ENCODE measurements at places on chromosomes 5 and 9. TPM values are rescaled to one million over a fixed set of nuclear protein-coding genes. Genes with fewer than 3 reads are reported as not detected.

- DNase-seq: no peak
Observed at GRCh38 chr5:169270827-169271226, 30.1 kb downstream of the SLIT3 start.

DNA sequence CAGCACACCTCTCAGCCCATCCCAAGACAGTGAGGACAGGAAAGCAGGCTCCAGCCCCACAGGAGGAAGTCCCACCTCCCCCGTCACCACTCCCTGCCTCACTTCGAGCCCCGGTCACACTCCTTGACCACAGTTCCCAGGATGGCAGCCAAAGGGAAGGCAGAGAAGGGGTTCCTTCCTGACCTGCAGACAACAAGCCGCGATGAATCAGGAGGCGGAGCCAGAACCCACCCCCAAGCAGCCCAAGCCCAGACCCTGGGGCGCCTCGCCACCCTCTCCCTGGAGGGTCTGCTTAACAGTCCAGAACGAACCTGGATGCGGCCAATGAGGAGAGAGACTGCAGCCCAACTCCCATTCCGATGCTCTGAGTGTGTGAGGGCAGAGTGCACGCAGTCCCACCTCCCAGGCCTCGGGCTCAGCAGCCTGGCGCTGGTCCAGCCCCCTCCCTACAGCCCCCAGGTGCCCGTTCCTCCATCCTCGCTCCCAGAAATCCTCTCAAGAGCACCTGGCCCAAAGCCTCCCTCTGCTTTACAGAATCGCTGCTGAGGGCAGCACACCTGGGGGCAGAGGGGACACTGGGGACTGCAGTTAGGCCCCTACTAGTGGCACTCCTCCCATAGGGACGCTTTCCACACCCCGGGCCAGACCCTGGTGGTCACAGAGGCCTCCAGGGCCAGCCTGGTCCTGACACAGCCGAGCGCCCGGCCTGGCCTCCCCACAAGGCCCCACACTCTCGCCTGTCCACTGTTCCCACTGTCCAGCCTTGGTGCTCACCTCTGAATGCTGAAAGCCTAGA lies 69.6 kb upstream of the LRRTM2 start:
- no peak for DNase-seq

DNA sequence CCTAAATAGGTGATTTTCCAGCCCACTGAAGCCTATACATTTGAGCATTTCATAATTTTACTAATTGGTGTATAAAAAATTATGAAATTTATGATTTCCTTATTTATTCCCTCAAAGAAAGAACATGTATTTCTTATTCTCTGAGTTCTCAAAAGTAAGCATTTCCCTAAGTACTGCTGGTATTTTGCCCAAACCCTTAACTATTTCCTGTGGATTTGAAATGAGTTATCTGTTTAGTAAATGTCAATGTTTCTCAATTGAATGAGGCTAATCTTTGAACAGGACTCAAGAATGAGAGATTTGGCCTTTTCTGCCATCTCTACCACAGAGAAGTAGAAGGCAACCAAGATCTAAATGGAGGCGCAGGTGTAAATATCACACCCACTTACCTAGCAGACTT lies 751.7 kb downstream of the TLE1 start:
- no peak for DNase-seq

DNA sequence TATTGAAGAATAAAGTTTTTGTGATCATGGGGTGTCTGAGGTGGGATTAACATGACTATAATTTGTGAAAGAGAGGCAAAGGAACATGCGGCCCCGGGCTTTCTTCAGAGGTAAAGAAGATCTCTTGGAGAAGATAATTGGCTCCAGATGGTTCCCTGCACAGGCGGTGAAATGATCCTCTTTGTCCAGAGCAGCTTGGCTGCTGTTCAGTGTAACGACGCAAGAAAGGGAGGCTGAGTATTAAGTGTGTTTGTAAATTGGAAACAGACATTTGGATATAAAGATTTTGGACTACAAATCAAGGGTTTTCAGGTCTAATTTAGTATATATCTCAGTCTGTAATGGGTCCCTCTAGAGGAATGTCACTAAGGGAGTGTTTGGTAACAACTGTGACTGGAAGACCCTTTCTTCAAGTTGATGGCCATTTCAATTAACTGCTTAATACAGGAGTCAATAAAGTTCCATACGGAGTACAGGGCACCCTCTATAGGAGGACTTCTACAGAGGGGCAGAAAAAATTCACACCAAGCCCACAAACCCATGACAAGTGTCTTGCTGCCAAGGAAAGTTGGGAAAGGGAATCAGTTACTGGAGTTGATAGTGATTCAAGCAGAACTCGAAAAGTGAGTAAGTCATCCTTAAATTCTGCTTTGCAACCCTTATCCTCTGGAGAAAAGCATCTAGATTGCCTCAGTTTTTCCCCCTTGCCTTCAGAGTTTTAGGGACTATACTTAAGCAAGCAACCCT lies 4.1 kb downstream of the EQTN start:
- peak; percentile 40 for DNase-seq

GRCh38 chr5:143074414-143074996 lies 304.3 kb downstream of the ARHGAP26 start:
- no peak for DNase-seq

DNA sequence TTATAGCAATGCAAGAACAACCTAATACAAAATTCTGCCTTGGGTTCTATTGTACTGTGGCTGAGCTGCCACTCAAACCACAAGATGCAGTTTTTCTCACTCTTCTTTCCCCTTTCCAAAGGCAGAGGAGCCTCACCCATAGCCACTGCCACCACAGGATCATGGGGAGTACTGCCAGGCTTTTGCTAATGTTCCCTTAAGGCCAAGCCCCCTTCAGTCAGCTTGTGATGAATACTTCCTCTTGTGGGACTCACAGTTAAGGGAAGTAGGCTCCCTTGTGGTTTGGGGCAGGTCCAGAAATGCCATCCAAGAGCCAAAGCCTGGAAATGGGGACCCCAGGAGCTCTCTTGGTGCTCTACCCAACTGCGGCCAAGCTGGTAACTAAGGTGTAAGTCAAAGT lies 258.7 kb downstream of the SPATA31D1 start:
- peak; percentile 2 for DNase-seq

The SPINK4 gene
- total RNA-seq: not detected

- no peak for DNase-seq
Observed at GRCh38 chr5:133041910-133042309, 9.9 kb upstream of the HSPA4 start.

- DNase-seq: no peak
Observed at GRCh38 chr9:104025104-104025503, 69.0 kb upstream of the SMC2 start.

The NR4A3 gene
- 7.7 TPM for total RNA-seq

DNA sequence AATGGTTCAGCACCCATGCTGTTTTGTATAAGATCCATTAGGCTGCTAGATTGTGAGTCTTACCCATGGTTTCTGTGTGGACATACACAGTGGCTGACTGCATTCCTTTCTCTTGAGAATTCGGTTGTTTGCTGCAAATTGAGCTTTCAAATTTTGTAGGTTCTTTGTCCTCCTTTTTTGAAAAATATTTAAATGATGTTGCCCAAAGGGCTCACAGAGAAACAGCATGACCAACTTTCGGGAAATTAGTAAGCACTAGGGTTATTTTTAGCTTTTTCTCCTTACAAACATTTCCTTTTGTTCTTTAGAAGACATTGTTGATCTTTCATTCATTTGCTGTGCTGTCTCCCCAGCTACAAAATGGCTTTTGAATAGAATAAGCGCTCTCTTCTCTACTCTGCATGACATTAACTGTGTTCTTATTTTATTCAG lies 79.4 kb downstream of the NLN start:
- no peak for DNase-seq

The LEAP2 gene
- 5.3 TPM for total RNA-seq

- peak; percentile 23 for DNase-seq
Observed at GRCh38 chr9:125749951-125750626, 2.9 kb downstream of the PBX3 start.

DNA sequence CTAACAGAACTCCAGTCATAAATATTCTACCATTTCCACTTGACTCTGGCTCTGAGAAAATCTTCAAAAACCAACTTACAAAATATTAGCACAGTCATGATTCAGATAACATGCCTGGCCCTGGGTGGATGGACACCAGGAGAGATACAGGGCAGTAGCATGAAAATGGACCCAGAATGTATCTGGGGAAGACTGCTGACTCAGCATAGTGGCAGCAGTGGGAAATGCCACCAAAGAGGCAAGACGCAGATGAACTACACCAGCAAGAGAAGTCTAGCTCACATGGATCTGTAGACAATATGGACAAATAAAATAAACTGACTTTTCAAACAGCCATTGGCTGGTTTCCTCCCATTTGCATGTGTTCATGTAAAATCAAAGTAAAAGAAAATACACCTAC lies 359.8 kb downstream of the SEMA5A start:
- no peak for DNase-seq

DNA sequence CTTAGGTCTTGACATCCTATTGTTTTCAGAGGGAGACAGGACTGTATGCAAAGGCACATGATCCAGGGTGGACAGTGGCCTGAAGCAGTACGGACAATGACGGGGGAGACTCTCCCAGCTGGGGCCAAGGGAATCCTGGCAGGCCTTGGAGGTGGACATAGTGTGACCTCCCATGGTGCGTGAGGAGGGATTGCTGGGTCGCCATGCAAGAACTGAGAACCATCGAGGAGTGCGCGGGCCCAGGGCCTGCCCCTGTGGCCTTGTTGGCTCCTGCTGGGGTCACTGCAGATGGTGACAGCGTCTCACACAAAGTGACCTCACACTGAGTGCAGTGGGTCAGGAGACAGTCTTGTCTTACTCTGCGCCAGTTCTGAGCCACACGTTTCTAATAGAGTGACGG lies 192.4 kb downstream of the GADD45G start:
- DNase-seq: no peak

DNA sequence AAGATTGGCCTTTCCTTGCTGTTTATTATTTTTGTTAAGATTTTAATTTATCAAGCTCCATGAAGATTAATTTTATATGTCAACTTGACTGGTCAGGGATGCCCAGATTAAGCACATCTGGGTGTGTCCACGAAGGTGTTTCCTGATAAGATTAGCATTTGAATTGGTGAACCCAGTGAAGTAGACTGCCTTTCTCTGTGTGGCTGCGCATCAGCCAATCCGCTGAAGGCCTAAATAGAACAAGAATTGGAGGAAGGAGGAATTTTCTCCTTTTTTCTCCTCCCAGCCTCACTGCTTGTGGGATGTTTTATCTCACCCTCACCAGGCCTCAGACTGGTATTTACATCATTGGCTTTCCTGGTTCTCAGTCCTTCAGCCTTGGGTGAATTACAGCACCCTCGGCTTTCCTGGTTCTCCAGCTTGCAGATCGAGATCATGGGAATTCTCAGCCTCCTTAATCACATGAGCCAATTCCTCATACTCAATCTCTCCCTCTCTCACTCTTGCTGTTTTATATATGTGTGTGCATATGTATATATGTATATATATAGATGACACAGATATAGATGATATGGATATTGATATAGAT lies 135.4 kb upstream of the SPEF2 start:
- peak; percentile 24 for DNase-seq

DNA sequence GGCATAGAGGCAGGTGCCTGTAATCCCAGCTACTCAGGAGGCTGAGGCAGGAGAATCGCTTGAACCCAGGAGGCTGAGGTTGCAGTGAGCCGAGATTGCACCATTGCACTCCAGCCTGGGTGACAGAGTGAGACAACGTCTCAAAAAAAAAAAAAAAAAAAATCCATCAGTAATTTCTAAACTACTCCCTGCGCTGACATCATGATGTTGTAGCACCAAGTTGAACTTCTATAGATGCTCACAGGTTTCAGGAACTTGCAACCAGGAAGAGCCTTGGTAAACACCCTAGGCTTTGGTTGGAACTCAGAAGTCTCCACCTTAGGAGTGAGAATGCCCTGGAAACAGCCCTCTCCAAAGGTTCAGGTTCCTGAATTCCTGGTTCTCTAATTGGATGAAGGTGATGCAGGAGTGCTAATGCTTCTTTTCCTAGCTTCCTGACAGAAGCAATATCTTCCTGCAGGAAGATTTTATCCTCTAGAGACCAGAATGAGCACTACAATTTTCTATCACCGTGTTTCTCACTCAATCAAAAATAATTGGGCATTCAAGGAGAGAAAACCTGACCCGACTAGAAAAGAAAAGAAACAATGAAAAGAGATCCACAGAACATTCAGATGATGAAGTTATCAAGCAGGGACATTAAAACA lies 469.6 kb downstream of the GADD45G start:
- no peak for DNase-seq

GRCh38 chr5:169837686-169838085 lies 142.6 kb downstream of the INSYN2B start:
- DNase-seq: no peak

The CORO2A gene
- total RNA-seq: 3.9 TPM

The PIP5K1B gene
- total RNA-seq: 14.9 TPM

The PCDHA4 gene
- 1.9 TPM for total RNA-seq

The FXN gene
- 8.2 TPM for total RNA-seq

GRCh38 chr5:96579711-96580110 lies 82.5 kb upstream of the CAST start:
- no peak for DNase-seq
